ENCODE measurements at places on chromosomes 5 and 9. TPM values are rescaled to one million over a fixed set of nuclear protein-coding genes. Genes with fewer than 3 reads are reported as not detected.
A peak's percentile ranks its signal among the peaks of the same experiment; 100 is the strongest.

DNA sequence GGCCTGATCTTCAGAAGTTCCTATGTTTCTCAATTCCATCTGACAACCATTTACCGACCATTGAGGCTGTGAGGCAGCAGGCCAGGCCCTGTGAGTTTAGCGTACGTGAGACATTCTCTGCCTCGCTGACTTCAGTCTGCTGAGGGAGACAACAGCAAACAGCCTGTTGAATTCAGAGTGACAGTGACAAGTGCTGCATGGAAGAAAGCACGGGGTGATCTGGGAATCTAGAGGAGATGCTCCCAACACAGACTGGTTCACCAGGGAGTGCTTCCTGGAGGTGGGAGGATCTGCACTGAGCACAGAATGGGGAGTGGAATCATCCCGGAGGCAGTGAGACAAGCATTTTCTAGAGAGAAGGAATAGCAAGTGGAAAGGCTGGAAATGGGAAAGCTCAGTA is 10.0 kb upstream of the DDX41 start:
- H3K27ac ChIP-seq, result no peak overlapping the region
- no peak overlapping the region for H3K4me3 ChIP-seq
- no peak for DNase-seq

DNA sequence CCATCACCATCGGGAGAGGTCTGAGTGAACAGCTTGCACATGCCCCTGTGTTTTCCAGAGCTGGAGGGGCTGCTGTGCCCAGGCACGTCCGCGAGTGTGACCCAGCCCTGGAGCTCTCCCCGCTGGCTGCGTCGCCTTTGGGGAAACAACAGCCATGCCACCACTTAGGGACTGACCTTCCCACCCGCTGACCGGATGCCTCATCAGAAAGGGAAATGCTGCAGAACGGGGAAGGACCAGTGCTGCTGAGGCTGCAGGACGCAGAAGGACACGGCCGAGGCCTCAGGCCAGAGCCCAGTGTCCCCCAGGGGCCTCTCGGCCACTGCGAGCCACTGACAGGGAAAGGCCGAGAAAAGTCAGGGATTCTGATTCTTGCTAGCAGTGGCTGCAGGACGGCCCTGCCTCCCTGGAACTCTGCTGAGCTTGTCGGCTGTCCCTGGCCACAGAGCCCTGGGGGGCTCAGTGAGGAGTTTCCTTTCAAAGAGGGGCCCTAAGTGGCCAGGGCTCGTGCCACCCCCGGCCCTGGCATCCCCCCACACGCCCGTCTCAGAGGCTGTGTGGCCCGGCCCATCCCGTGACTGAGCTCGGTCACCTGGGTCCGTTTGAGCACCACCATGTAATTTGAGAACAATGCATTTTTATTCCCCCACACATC is 130.8 kb downstream of the ZNF354C start:
- no peaks in the 10 kb centered on the region for H3K36me3 ChIP-seq
- H3K4me3 ChIP-seq, result no peak overlapping the region
- no peaks in the 10 kb centered on the region for H3K4me1 ChIP-seq
- no peak for DNase-seq
- no peak overlapping the region for H3K27ac ChIP-seq

GRCh38 chr5:61767231-61768080 is 435.4 kb downstream of the ZSWIM6 start:
- H3K4me3 ChIP-seq, result no peak overlapping the region
- DNase-seq, result no peak
- H3K27ac ChIP-seq, result no peak overlapping the region

DNA sequence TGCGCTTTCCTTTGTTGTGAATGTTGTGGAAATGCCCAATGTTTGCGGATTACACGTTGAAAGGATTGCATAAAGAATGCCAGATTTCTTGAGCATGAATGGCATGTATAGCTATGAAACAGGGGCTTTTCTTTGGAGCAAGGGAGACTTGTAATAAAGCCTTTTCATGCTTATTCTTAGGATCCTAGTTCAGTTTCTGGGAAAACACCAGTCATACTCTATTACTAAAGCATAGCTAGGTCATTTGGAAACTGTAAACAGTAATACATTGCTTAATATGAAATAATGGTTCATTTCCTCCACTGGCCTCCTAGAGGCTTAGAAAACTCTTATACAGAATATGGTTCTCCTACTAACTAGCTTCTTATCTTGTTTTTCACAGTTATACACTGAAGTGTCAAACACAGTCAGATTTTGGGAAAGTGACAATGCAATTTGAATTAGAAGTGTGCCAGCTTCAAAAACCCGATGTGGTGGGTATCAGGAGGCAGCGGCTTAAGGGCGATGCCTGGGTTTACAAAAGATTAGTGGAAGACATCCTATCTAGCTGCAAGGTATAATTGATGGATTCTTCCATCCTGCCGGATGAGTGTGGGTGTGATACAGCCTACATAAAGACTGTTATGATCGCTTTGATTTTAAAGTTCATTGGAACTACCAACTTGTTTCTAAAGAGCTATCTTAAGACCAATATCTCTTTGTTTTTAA is 104.2 kb downstream of the MELK start:
- peak overlapping the region; percentile 34 for H3K27ac ChIP-seq
- H3K4me3 ChIP-seq, result no peak overlapping the region
- H3K27me3 ChIP-seq, result no peaks in the 10 kb centered on the region
- DNase-seq, result no peak
- peaks cover 21% of the 10 kb centered on the region for H3K4me1 ChIP-seq

The SNCAIP gene
- total RNA-seq, result not detected

The ANKRD31 gene
- 0.33 TPM for total RNA-seq

The SLC4A9 gene
- not detected for total RNA-seq

GRCh38 chr5:149128023-149128875 is 13.0 kb upstream of the ABLIM3 start:
- H3K36me3 ChIP-seq, result no peaks in the 10 kb centered on the region
- H3K27ac ChIP-seq, result no peak overlapping the region
- no peaks in the 10 kb centered on the region for H3K4me1 ChIP-seq
- H3K4me3 ChIP-seq, result no peak overlapping the region
- DNase-seq, result peak; percentile 23

The DRD1 gene
- total RNA-seq, result not detected

GRCh38 chr5:87268970-87269377 is 1.3 kb downstream of the RASA1 start:
- no peak for DNase-seq
- H3K27me3 ChIP-seq, result no peaks in the 10 kb centered on the region
- H3K4me3 ChIP-seq, result peak overlapping the region; percentile 99
- H3K36me3 ChIP-seq, result peaks cover 10% of the 10 kb centered on the region
- peaks cover 38% of the 10 kb centered on the region for H3K4me1 ChIP-seq
- peak overlapping the region; percentile 99 for H3K27ac ChIP-seq

The PNPLA7 gene
- 3.1 TPM for total RNA-seq

The GPR151 gene
- total RNA-seq, result not detected

The AKNA gene
- 127 TPM for total RNA-seq

DNA sequence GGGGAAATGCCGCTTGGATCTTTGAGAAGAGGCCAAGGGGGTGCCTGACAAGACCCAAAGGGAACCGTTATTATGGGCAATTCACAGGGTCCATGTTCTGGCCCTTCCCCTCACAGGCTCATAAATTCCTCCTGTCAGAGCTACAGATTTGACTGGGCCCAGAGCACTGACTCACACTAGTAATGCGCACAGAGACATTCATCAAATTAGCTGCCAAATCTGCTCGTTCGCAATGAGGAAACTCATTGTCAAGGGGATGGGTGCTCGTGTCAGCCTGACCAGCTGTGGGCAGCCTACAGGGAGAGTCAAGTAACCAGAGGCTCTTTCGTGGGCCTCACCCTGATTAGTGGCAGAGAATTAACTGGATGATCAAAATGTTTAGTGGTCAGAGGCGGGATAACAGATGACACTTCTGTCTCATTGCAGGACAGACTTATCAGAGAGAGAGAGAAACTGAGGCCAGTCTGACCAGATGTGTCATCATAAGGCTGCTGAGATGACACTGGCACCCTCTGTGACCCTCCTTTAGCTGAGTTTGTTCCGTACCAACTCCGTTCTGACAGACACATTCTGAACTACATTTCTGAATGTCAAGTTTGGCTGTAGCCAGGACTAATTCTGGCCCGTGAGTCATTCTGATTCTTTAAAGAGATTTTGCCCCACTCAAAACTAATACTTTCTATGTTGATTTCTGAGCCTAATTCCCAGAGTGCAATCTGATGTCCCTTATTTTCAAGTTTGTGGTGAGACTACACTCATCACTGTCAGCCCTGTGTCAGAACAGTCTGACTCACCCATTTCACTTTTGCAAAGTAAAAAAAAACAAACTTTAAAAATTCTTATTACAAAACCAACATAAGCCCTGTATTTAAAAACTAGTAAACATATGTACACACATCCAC is 377.1 kb downstream of the ACTL7B start:
- no peaks in the 10 kb centered on the region for H3K27me3 ChIP-seq
- no peak overlapping the region for H3K4me3 ChIP-seq
- peak; percentile 10 for DNase-seq
- no peaks in the 10 kb centered on the region for H3K36me3 ChIP-seq
- H3K27ac ChIP-seq, result no peak overlapping the region

GRCh38 chr5:77145666-77146065 is 58.6 kb upstream of the ZBED3 start:
- H3K4me3 ChIP-seq, result no peak overlapping the region
- peaks cover 5% of the 10 kb centered on the region for H3K27me3 ChIP-seq
- DNase-seq, result no peak

DNA sequence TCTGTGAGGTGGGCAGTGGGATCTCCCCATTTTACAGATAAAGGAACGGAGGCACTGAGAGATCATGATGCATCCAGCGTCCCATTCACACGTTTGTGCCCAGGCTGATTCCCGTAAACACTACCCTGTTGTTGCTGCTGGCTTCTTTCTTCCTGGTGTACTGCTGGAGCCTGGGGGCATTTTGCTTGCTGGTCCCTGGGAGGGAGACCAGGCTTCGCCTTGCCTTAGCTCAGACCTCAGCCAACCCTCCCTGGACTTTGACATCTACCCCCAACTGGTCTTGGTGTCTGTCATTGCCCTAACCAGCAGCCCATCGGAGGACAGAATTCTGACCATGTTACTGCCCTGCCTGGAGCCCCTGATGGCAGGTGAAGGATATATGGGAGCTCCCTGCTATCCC is 82.4 kb downstream of the ZNF618 start:
- H3K4me3 ChIP-seq, result no peak overlapping the region
- H3K36me3 ChIP-seq, result no peaks in the 10 kb centered on the region
- no peak for DNase-seq
- no peaks in the 10 kb centered on the region for H3K4me1 ChIP-seq
- H3K27me3 ChIP-seq, result no peaks in the 10 kb centered on the region
- H3K27ac ChIP-seq, result no peak overlapping the region

The SYK gene
- total RNA-seq, result not detected

- no peak overlapping the region for H3K27ac ChIP-seq
- DNase-seq, result no peak
These were observed 138.8 kb downstream of the SMC2 start for GRCh38 chr9:104232781-104233341.

The ALDH1A1 gene
- total RNA-seq, result not detected

DNA sequence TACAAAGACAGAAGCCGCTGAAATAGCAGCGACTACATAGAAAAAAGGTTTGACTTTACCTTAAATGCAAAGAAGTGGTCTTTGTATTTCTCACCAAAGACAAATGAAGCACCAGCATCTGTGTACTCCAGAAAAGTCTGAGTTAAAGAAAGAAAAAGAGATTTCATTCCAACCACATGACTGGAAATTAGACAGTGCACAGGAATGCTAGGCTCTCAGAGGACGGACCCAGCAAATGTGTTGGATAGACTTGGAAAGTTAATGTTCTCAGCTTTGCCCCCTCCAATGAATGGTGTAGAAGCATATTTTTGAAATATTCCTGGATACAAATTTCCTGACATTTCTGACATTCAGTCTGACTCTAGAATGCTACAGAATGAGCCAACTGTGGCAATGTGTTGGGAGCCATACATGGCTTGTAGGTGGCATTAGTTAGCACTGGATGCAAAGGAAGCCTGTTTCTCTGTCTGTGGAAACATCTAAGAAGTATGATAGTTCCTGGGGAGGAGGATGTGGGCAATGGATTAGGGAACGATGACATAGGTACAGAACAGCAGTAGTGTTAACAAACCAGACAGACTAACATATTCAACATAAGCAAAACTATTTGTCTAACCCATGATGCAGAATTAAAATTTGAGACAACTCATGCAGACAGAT is 43.3 kb downstream of the SLC28A3 start:
- no peak overlapping the region for H3K4me3 ChIP-seq
- peak overlapping the region; percentile 48 for H3K27ac ChIP-seq
- no peaks in the 10 kb centered on the region for H3K27me3 ChIP-seq
- no peaks in the 10 kb centered on the region for H3K36me3 ChIP-seq

DNA sequence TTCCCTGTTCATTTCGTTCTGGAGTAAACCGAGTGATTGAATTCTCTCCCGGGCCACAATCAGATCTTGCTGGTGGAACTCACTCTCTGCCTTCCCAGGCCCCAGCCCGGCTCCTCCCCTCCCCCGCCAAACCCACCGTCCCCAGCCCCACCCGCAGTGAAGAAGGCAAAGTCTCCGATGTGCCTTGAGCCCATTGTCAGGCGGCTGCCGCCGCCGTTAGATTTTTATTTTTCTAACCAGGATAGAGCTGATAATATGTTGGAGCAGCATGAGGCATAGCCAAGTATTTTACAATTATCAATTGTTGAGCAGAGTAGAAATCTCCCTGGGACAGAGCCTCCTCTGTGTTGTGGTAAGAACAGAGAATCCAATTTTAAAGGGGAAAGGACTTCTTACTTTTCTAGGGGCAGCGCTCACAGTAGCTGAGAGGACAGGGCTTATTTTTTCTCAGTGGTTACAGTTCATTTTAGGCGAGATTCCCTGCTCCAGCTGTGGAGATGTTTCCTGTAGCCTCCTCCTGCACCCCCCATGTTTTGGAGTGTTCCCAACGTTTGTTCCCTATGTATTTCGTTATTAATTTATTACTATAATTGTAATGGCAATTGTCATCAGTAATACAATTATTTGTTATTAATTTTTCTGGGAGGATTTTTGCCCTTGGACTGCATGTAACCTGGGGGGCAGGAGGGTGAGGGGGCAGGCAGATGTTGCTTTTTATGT is 1.3 kb downstream of the PSAT1 start:
- no peaks in the 10 kb centered on the region for H3K27me3 ChIP-seq
- H3K27ac ChIP-seq, result peak overlapping the region; percentile 78
- peak overlapping the region; percentile 89 for H3K4me3 ChIP-seq
- peaks cover 34% of the 10 kb centered on the region for H3K36me3 ChIP-seq
